Cardiac atrium fibroblast (primary cell): ENCODE measurements at places on chromosomes 6 and 20. TPM values are rescaled to one million over a fixed set of nuclear protein-coding genes. Genes with fewer than 3 reads are reported as not detected.

Gene PRELID3B
- 39.9 and 45.3 TPM in 2 replicates for total RNA-seq

Gene TP53TG5
- not detected in 2 replicates for total RNA-seq

Gene CHRNA4
- total RNA-seq, result not detected in 2 replicates

Gene C20orf144
- total RNA-seq, result not detected in 2 replicates

Gene RAMACL
- 0.72 and 0.97 TPM in 2 replicates for total RNA-seq

Gene ERVFRD-1
- not detected in 2 replicates for total RNA-seq

Gene OLIG3
- not detected in 2 replicates for total RNA-seq

Gene C2
- total RNA-seq, result 0.97 and 2.2 TPM in 2 replicates

Gene RBBP8NL
- total RNA-seq, result not detected in 2 replicates

Gene C6orf58
- total RNA-seq, result not detected in 2 replicates

Gene GPLD1
- total RNA-seq, result 1.8 TPM in 1 of 2 replicates, not detected in the other

Gene HLA-DMB
- total RNA-seq, result not detected in 2 replicates

Gene RBM24
- 1.3 TPM in 1 of 2 replicates, not detected in the other for total RNA-seq

Gene TINAG
- not detected in 2 replicates for total RNA-seq

Gene MMUT
- total RNA-seq, result 6.5 and 7.6 TPM in 2 replicates

Gene EYA2
- total RNA-seq, result 3.6 and 4.2 TPM in 2 replicates
